Stromal cell of bone marrow (primary cell): ENCODE measurements at places on chromosomes 11 and 22.
A peak's percentile ranks its signal among the peaks of the same experiment; 100 is the strongest.

- no peak for DNase-seq
Measured at GRCh38 chr11:33016654-33017053, 976 bp downstream of the DEPDC7 start.

- no peak for DNase-seq
Measured at GRCh38 chr11:1307163-1307870, 2.1 kb downstream of the TOLLIP start.

DNA sequence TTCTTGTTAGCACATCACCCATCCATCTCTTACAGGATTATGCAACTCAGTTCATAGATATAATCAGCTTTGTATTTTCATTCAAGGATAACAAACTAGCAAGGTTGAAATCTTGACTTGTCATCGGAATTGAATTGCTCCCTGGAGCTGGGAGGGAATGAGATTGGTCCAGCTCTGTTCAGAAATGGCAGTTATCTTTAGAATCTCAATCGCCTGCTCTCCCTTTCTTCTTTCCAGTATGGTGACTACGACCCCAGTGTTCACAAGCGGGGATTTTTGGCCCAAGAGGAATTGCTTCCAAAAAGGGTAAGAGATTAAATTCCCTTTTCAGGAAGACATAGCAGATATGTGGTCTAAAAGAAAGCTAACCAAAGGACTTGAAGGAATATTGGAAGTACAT lies 51.0 kb downstream of the NF2 start:
- DNase-seq: no peak

- DNase-seq: no peak
Measured at GRCh38 chr11:12170501-12170900, 60.1 kb downstream of the MICAL2 start.

DNA sequence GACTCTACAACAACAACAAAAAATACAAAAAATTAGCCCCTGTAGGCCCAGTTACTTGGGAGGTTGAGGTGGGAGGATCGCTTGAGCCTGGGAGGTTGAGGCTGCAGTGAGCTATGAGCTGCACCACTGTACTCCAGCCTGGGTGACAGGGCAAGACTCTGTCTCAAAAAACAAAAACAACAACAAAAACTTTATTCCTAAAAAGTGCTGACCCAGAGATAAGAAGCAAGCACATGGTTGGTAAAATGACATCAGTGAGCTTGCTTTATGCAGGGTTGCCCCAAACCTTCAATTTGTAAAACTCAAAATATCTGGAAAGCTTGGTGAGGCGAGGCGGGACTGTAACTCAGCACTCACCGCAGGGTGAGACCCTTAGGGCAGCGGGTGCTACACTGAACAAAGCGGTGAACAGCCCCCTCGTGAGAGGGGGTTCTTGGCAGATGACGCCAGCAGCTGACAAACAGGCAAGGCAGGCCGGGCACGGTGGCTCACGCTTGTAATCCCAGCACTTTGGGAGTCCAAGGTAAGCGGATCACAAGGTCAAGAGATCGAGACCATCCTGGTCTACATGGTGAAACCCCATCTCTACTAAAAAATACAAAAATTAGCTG lies 3.5 kb upstream of the TCIRG1 start:
- no peak for DNase-seq

- DNase-seq: no peak
Measured at GRCh38 chr22:20245577-20246367, 22.3 kb downstream of the RTN4R start.

DNA sequence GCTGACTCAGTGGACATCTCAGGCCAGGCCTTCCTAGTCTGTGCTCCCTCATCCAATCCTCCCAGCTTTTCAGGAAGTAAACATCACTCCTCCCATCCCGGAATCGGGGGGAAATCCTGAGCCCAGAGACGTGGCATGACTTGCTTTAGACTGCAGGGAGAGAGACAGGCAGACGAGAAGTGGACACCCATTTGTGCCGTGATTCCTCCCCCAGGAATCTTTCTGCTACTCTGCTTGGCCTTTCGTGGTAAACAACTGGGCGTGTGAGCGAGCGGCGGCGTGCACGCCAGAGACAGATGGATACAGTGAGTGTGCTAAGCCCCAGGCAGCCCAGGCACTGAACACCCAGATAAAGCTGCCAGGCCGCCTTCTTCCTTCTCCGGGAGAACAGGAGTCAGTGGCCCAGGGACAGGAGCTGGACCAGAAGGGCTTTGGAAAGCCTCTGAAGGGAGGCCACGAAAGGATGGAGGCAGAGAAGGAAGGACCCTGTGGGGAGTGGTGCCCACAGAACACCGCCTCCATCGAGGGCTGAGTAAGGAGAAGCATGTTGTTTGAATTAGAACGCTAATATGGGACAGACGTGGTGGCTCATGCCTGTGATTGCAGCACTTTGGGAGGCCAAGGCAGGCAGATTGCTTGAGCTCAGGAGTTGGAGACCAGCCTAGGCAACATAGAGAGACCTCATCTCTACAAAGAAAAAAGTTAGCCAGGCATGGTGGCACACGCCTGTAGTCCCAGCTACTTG lies 53.0 kb upstream of the PRR5 start:
- peak; percentile 74 for DNase-seq

DNA sequence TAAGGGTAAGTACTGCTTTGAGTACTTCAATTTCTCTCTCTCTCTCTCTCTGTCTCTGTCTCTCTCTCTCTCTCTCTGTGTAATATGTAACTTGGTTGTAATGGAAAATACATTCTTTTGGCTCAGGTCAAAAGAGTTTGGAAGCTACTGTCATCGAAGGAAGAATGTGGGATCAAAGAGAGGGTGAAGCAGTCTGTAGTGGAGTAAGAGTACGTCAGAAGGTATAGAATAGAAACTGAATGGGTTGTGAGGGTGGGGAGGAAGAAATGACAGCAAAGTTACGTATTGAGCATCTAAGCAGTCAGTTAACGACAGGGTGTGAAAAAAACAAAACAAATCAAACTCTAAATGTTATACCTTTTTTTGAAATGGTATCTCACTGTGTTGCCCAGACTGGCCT lies 10.0 kb downstream of the NCAM1 start:
- no peak for DNase-seq

DNA sequence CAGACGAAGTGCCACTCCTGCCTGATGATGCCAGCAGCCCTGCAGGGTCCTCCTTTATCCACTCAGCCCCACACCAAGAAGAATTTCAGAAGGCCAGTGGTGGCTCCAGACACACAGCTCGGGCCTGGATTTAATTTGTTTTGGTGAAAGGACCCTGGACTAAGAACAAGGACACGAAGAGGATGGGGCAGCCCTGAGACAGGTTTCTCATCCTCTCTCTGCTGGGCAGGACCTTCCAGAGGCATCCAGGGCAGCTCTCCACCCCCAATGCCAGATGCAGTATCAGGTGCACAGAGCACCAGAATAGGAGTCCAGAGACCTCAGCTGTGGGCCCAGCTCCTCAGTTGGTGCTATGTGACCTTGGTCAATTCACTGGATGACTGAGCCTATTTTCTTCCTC lies 72.0 kb downstream of the TRIM29 start:
- DNase-seq: no peak

- no peak for DNase-seq
Measured at GRCh38 chr11:45304992-45305335, 18.8 kb upstream of the SYT13 start.

DNA sequence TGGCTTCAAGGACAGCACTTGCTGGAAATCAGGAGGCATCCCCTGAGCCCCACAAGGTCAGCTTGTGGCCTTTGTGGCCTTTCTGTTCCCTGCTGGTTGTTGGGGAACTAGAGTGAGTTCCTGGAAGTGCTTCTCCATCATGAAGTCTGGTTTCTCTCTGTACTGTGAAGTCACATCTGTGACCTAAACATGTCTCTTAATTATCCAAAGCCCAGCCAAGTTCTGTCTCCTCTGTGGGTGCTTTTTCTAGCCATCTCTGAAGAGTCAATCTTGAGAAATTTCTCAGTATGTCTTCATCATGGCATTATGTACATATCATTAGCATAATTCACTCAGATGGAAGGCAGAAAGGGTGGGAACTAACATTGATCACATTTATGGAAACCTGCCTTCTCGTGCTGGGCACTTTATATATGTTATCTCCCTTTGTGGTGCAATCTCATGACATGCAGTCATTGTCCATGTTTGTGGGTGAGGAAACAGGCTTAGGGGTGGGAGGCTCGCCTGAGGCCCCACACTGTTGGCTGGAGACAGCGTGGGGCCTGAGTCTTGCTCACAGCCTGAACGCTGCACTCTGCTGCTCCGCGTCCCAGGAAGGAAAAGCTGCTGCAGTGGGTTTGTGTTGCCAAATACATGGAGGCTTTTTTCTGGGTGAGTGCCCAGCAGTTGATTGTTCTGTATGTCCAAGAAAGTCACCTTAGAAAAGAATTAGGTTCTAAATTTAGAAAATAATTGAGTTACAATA lies 24.6 kb downstream of the IGHMBP2 start:
- DNase-seq: no peak

- no peak for DNase-seq
Measured at GRCh38 chr11:44885919-44886789, 64.5 kb downstream of the TP53I11 start.

GRCh38 chr11:65730461-65730860 lies 9.9 kb upstream of the RNASEH2C start:
- DNase-seq: no peak

DNA sequence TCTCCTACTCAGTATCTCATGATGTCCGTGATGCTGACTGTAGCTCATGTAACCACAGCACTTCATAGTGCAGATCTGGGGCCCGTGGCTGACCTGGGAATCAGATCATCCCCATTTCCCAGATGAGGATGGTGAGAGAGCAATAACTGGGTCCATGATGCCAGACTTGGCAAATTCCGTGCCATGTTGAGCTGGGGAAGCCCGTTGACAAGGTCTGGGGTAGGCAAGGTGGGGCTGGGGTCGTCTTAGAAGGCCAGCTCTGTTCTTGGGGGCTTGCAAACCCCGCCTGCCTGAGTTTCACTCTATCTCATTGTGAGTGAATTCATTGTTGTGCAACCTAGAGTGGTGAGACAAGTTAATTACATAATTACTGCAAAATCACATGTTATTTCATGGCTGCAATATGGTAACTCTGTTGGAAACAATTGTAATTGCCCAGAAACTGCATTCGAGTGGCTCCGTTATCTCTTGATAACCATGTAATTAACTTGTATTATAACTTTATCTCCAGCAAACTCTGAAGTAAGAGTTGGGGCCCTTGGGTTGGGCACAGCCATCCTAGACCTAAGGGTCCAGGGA lies 41.7 kb downstream of the LMO1 start:
- no peak for DNase-seq

DNA sequence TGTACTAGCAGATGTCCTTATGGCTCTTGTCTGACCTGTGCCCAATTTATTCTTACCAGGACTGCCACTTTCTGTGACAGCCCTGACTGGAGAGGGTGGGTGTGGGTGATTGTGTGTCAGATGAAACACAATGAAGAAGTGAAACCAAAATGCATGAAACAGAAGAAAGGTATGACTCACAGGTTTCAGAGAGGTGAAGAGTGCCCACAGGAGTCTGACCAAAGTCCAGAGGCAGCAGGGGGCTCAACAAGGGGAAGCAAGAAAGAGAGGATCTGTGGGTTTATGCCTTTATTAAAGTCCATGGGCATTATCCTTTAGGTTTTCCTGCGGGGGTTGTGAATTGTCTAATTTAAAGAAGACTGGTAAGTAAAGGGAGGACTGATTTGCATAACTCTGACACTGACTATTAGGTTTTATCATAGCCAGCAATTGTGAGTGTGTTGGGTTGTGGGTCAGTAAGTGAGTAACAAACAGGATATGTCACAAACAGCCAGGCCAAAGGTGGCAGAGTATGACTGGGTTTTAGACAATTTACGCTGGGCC lies 3.9 kb upstream of the OR4C6 start:
- DNase-seq: no peak

DNA sequence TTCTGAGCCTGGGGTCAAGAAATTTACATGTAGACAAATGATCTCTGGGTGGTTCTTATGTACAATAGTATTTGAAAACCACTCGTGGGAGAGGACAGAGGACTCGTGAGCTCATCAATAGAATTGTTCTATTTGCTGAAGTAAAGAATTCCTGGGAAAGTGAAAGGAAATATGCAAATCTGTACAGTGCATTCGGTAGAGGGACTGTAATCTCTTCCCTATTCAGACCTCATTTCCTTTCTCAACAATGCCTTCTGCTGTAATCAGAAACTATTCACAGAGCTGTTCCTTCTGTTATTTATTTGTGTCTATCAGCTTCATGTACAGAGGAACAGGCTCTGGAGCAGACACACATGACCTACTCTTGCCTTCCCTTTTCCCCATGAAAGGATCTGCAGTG lies 709.4 kb upstream of the KIRREL3 start:
- no peak for DNase-seq

GRCh38 chr11:62712861-62713260 lies 5.4 kb downstream of the GNG3 start:
- no peak for DNase-seq

GRCh38 chr22:44160421-44160820 lies 20.3 kb upstream of the PARVG start:
- DNase-seq: no peak

GRCh38 chr11:74014880-74015279 lies 6.0 kb upstream of the UCP3 start:
- no peak for DNase-seq

DNA sequence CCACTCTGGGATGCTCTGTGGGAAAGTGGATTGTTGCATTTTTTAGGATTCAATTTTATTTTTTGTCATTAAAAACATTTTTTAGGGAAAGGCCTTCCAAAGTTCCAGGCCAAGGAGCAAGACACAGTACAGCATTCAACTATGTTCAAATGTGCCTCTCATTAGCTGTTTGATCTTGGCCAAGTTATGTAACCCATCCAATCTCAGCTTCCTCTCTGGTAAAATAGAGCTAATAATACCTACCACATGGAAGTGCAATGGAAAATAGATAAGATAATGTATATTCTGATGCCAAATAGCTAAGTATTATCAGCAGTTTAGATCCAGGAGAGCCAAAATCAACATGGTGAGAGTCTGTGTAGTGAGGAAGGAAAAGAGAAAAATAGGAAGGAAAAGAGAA lies 220.3 kb upstream of the SESN3 start:
- DNase-seq: no peak
